ENCODE measurements at places on chromosomes 4 and X.

DNA sequence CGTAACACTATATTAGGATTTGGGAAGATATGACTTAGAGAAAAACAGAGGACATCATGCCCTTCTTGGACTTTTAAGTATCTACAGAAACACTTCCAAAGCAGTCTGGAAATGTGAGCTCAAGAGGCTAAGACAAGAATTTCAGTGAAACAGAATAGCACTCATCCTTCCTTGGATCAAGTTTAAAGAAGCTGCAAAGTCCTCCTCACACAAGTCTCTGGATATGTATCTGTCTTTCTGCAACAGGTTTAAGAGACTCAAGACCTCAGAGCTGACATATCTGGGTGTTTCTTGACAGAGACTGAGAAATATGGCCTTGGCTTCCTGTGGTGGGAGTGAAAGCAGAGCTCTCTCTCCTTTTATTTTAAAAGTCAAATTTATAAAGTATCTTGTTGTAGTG lies 82.5 kb upstream of the GIMD1 start:
- DNase-seq, result no peak

DNA sequence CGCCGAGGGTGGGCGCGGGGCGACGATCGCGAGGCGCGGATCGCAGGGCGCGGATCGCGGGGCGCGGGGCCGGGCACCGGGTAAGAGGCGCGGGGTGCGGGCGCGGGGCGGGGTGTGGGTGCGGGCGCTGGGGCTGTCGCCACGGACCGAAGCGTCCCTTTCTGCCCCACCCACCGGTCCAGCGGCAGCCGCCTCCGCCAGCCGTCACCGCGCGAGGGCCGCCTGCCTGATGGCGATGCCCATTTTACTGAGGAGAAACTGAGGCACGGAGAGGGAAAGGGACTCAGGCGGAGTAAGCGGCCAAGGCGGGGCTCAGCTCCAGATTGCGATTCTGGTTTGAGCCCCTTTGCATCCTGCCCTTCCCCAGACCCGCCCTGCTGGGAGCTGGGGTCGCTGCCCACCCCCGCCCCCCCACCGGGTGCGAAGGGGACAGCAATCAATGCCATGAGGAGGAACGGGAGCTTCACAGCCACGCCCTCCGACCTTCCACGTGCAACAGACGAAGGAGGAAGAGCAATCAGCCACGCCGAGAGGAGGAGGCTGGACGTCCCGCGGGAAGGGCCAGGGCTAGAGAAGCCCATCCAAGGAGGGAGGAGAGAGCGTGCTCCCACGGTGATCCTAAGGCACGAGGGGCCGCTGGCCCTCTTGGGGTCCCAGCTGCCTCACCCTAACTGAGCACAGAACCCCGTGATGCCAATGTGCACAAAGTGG lies 10.9 kb upstream of the MAN2B2 start:
- no peak for DNase-seq

GRCh38 chr4:153211986-153212728 lies 7.9 kb downstream of the TRIM2 start:
- DNase-seq, result no peak

DNA sequence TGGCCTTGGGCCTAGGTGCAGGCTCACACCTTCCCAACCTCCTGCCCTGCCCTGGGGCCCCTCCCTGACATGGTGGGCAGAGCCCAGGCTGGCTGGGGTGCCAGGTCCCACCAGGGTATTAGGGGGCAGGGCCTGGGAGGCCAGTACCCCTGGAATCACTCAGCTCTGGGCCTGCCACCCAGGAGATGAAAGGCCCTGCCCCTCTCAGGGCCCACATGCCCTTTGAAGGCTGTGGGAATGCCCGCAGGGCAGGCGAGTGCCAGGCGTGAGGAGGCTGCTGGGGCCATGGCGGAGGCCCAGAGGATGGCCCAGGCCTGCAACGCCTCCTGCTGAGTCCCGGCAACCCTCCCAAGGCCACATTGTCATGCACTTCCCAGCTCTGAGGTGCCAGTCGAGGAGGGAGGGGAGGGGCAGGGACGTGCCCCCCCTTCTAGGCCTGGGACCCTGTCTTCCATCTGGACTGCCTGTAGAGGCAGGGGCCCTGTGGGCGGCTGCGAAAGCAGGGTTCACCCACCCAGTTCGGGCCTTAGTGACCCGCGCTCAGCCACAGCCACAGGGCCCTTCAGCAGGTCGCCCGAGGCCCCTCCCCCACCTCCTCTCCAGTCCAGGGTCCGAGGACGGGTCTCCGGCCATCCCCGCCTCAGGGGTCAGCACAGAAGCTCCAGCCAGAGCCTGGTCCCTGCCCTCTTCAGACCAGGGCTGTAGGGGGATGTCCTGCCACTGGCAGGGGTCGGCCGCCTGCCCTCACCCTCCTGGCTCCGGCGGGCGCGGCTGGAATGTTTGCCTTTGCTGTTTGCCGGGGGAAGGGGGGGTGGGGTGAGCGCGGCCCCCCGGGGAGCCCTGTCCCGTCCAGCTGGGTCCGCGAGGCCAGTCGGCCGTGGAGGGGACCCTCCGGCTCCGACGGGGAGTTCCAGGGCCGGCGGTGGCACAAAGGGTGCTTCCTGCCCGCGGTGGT lies 26.7 kb upstream of the FGFR3 start:
- DNase-seq, result no peak

DNA sequence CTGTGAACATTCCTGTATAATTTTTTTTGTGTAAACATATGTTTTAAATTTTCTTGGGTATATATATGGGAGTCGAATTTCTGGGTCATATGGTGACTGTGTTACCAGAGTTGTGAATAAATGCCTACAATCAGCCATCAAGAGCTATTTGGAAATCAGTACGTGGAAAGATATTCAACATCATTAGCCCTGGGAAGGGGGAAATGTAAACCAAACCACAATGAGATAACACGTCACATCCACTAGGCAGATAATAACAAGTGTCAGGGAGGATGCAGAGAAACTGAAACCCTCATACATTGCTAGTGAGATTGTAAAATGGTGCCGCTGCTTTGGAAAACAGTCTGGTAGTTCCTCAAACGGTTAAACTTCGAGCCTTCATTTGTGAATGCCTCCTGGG lies 43.9 kb downstream of the LUZP4 start:
- DNase-seq, result no peak

- DNase-seq, result no peak
Measured at GRCh38 chrX:71629467-71629866, 11.2 kb upstream of the CXCR3 start.

DNA sequence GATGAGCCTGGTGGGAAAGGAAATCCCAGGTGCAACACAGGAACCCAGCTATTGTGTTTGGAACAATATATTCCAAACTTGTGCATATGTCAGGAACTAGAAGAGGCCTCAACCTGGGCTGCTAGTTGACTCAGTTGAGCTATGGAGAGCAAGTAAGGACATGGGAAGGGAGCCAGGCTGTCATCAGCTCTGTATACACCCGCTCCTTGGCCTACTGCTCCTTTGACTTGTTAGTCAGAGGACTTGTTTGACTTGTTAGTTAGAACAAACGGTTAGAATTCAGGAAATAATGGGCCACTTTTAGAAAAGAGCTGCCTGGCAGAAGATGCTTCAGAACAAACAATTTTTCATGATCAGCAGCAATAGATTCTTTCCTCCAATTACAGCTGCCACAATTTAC lies 76.4 kb downstream of the CBLL2 start:
- DNase-seq, result no peak

- DNase-seq, result no peak
Measured at GRCh38 chr4:164204434-164204833, 549.5 kb upstream of the SMIM31 start.

DNA sequence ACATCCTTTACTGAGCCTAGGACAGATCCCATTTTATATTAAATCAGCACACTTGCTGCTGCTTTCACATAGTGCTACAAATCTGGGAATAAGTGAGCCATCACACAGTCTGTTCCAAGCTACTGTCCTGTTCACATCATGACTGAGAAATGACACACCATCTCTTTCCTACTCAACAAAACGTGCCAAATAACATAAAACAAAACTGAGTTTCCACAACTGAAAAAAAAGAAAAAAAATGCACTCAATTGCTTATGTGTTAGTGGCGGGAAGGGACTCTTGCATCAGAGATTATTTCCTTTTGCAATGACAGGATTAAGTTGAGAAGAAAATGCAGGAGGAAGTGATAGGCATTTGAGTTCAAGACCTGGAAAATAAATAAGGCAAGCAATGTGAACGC lies 109.0 kb downstream of the SHROOM4 start:
- DNase-seq, result no peak

DNA sequence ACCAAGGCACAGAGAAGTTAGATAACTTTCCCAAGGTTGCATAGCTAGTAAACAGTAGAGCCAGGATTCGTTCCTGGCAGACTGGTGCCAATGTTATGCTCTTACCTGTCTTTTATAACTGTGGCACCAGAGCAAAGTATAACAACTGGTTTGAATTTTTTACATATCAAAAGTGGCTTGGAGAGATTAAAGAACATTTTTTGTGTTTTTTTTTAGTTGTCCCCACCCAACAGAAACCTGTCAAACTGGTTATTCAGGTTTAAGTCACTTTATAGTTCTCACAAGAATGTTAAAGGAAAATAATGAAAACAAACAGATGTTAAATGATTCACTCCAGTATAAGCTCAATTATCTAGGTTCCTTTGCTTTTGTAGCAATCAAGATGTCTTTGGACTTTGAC lies 15.6 kb upstream of the FAM47E start:
- DNase-seq, result no peak

DNA sequence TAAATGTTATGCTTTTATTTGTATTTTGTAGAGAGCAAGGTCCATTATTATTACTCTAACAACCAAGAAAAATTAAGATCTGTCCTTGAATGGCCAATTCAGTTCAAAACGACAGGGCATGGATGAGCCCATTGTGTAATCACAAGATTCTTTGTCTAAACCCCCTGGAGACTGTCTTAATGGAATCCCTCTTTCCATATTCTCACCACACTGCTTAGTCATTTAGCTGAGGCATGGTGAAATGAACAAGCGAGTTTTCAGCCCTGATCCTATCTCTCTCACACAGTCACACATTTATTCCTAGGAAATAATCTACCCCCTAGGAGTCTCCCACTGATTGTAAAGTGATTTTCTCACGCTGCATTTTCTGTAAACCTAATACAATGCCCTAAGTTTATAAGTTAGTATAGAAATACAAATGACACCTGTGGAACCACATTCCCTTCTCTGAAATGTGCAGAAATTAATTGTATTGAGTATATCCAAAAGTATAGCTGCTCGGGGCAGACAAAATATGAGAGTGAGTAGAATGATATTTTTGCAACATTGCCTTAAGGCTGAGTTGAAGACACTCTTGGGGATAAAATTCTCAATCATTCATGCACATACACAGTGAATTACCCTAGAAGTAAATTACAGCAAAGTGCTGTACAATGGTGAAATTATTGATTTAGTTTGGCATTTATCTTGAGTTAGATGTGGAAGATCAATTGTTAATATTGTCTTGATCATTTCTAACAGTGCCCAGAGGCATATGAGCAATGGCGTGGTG lies 119.7 kb upstream of the PCDH7 start:
- DNase-seq, result no peak

DNA sequence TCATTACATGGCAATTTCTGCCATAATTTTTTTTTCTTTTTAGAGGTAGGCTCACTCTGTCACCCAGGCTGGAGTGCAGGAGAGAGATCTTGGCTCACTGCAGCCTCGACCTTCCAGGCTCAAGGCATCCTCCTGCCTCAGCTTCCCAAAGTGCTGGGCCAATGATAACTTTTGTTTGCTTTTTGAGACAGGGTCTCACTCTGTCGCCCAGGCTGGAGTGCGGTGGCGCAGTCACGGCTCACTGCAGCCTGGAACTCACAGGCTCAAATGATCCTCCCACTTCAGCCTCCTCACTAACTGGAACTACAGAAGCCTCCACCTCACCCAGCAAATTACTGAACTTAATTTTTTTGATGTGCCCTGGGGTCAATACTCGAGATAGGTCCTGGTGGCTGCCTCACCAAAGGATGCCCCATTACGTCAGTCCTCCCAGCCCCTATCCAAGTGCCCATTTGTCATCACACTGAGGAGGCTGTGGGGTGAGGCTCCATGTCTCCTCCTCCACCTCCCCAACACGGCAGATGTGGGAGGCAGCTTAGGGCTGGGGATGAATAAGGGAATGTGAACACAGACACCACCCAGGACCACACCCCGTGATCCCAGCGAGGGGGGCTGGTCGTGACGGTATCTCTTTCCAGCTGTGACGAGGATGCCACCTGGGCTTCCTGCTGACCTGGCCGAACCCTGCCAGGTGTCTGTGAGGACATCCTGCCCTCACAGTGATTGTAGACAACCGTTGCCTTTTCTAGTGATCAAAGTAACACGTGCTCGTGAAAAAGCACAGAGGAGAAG lies 12.4 kb upstream of the NKX1-1 start:
- DNase-seq, result no peak

DNA sequence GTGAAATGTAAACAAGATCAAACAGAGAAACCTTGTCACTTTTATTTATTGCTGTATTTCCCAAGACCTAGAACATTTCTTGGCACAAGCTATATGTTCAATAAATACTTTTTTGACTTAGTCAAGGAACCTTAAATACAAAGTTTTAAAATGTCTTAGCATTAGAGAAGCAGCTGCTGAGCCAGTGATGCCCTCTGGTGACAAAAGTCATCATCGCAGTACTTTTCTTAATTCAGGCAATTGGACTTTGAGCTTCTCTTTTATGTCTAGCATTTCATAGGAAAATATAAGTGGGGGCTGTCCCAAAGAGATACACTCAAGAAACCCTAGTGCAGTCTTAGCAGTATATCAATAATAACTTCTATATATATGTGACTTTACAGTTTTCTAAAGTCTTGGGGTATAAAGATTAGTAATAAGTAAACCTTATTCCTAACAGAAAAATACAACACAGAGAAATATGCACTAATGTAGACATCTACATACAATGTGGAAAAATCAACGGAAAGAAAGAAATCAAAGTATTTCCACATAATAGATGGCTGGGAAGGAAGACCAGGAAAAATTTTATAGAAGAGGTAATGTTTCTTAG lies 118.4 kb downstream of the DTHD1 start:
- no peak for DNase-seq

DNA sequence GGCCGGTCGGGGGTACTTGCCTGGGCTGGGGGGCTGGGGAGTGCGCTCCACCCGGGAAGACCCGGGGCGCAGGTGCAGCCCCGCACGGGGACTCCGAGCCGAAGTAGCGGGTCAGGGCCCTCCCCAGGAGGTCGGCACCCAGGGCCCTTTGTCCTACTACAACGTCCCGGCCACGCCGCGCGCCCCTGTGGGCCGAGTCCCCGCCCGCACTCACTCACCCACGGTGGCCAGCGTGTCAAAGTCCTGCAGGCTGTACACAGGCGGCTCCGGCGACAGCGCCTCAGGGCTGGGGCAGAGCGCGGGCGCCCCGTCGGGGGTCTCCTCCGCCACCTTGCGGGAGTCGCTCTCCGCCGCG lies 602 bp downstream of the PRKX start:
- no peak for DNase-seq

- no peak for DNase-seq
Measured at GRCh38 chr4:94349193-94349592, 6.6 kb upstream of the HPGDS start.

DNA sequence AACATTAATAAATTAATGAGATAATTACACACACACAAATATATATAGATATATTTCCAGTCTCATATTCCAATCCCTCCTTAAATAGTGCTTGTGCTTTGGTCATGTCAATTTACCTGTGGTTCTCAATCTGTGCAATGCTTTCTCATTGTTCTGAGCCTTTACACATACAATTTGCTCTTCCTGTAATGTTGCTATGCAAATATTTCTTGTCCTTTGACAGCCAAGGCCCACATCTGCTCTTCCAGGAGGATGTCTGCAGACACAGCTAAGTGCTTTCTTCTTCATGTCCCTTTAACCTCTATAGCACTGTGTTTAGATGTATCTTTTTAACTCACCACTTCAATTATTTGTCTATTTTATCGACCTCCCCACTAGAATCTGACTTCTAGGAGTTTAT lies 67.3 kb upstream of the RAPGEF2 start:
- DNase-seq, result no peak

- DNase-seq, result no peak
Measured at GRCh38 chrX:50168241-50168687, 32.5 kb downstream of the AKAP4 start.

Data from GM18507 (cell line).